ENCODE measurements at places on chromosomes 3 and 15. TPM values are rescaled to one million over a fixed set of nuclear protein-coding genes. Genes with fewer than 3 reads are reported as not detected.

- no peak for DNase-seq
Measured at GRCh38 chr3:113254171-113254947, 43.0 kb downstream of the BOC start.

DNA sequence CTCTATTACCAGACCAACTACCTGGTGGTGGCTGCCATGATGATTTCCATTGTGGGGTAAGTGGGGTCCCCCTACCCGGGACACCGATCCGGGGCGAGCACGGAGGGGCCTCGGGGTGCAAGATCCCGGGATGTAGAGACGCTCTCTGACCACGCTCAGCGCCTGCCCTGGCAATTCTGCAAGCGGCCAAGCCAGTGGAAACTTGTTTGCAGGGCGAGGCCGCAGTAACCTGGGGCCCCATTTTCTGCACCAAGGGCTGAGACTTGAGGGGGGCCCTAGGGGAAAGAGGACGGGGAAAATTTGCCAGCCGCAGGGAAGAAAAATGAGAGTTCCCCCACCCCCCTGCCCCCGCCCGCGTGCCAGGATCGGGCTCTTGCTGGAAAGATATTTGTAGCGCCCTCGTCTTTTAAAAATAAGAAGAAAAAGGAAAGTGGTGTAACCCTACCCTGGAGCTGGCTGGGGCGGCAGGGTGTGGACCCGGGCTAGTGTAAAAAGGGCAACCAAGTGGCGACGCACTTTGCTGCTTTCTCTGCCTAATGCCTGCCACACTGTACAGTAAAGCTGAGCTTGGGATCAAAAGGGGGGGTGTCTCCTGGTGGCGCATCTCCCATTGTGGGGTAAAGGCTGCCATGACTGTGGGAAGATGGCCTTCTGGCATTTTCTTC lies 563 bp downstream of the ARL6IP5 start:
- DNase-seq, result no peak

DNA sequence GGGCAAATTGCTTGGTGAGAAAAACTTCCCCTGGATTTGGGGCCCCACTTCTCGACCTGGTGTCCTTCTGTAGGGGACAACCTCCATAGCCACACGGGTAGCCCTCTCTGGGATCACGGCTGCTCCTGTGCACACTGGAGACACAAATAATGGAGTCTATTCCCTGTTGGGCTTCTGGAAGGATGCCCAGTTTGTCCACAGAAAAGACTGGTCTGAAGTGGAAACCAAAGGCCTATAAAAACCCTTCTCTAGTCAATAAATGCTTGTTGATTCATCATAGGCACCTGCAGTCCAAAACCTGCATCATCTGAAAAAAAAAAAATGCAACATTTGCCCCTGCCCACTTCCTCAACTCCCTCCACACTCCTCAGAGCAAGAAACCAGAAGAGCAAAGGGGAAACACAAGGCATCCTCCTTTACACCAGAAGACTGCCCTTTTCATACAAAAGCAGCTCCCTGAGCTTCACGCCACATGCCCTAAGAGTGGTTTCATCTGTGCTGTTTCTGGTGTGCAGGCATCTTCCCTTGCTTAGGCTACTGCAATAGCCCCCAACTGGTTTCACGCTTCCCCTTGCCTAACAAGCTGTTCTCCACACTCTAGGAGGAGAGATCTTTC lies 36.3 kb downstream of the SRGAP3 start:
- no peak for DNase-seq

The CCR5 gene
- total RNA-seq, result 0.46 TPM

All from esophagus muscularis mucosa (tissue), 4 donors.